ENCODE measurements at places on chromosomes 13 and 19. TPM values are rescaled to one million over a fixed set of nuclear protein-coding genes. Genes with fewer than 3 reads are reported as not detected.

KLK1 gene
- polyA plus RNA-seq: not detected

PSG6 gene
- not detected for polyA plus RNA-seq

KANK3 gene
- polyA plus RNA-seq: 1.9 TPM

ZNF225 gene
- polyA plus RNA-seq: 0.98 TPM

GAPDHS gene
- not detected for polyA plus RNA-seq

FGF22 gene
- polyA plus RNA-seq: not detected

TMPRSS9 gene
- polyA plus RNA-seq: not detected

ZNF600 gene
- polyA plus RNA-seq: 10.9 TPM

SLC7A9 gene
- not detected for polyA plus RNA-seq

CASP14 gene
- 0.09 TPM for polyA plus RNA-seq

CDX2 gene
- polyA plus RNA-seq: not detected

GRCh38 chr19:12698138-12698537 lies 1.7 kb upstream of the FBXW9 start:
- DNase-seq: no peak

DNA sequence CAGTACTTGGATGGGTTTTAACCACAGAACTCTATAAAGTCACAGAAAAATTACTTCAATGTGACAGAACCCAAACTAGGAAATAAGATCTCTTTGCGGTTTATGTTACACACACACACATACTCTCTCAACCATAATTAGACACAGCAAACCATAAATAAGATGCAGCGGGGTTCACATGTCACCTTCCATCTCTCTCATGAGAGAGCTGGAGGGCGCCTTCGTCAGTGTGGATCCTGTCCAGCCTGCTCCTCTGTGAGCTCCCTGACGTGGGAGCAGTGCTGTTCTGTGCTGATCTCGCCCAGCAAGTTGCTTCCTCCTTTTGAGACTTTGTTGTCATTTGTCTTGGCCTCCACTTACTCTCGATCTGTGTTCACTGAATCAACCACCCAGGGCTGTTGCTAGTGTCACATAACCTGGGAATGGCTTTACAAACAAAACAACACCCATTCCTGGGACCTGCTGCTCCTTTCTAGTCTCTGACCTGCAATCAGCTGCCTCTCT lies 204.9 kb upstream of the KL start:
- DNase-seq: no peak

- no peak for DNase-seq
These were observed 190.3 kb downstream of the LMO7 start for GRCh38 chr13:75826391-75826790.

DNA sequence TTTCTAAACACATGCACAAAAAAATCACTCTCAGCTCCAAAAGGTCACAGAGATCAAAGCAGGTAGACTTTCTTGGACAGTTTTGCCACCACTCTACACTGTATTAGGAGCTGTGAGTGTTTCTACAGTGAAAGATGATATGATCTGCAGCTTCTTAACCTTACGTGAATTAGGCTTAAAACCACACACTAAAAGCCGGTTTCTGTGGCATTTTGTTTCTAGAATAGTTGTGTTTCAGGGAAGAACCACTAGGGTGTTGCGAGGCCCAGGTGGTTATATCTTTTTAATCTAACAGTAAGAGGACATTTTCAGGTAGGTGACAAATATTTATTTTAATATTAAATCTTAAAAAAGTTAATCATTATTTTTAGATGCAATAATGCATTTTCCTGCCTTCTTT lies 216.4 kb downstream of the KLF5 start:
- DNase-seq: no peak

DNA sequence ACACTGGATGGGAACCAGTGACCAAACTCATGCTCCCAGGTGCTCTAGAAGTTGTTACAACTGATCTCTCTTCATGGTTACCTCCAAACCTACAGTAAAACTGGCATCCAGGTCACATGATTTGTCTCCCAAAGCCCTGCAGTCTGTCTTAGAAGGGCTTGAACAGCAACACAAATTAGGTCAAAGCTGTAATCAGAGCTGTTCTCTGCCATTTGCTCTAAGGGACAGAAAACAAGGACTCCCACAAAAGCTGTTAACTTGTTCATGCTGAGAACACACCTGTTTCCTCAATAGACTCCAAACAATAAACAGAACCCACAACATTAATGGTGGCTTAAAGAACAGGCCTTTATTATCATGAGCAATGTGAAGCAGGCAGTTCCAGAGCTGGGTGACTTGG lies 8.0 kb downstream of the ZNF671 start:
- DNase-seq: no peak

DNA sequence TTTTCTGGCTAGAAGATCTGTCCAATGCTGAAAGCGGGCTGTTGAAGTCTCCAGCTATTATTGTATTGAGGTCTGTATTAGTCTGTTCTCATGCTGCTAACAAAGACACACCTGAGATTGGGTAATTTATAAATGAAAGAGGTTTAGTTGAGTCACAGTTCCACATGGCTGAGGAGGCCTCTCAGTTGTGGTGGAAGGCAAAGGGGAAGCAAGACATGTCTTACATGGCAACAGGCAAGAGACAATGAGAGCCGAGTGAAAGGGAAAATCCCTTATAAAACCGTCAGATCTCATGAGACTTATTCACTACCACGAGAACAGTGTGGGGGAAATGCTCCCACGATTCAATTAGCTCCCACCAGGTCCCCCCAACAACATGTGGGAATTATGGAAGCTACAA lies 980.4 kb downstream of the SLITRK5 start:
- DNase-seq: no peak

- DNase-seq: no peak
These were observed 81.9 kb downstream of the TUBGCP3 start for GRCh38 chr13:112506046-112506445.

DNA sequence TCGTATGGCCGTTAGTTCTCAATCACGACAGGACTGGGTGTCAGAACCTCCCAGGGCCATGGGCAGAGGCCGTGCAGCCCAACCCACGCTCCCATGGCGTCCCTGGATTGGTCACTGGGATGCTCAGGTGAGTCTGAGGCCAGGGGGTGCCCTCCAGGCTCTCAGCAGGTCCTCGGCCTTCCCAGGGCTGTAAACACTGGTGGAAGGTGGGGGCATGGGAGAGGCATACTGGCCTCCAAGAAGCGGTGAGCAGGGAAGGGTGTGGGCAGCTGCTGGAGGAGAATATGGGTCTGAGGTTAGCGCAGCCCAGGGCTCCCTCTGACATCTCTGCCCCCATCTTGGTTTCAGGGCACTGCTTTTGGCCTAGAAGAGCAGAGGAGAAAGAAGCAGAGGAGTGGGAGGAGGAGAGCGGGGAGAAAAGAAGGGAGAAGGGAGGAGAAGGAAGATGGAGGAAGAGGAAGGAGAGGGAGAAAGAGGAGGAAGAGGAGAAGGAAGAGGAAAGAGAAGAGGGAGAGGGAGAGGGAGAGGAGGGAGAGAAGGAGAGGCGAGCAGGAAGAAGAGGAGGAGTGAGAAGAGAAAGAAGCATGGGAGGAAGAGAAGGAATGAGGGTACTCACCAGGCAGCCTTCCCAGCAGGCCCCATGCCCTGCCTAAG lies 62.3 kb downstream of the CEBPG start:
- peak; percentile 12 for DNase-seq

DNA sequence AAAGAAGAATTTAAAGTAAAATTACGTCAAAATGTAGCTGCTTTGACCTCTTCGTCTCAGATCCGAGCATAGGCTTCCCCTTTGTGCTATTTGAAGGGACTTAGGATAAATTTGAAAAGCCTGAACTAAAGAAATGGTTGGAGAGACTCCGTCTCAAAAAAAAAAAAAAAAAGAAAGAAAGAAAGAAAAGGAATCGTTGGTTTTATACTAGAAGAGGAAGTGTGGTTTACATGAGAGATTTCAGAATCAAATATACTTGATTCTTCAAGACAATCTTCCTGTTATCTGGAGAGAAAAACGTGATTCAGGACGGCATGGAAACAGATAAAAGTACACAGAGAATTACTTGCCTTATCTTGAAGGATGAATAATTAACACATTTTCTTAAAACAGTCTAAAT lies 474 bp upstream of the ZNF780B start:
- no peak for DNase-seq

DNA sequence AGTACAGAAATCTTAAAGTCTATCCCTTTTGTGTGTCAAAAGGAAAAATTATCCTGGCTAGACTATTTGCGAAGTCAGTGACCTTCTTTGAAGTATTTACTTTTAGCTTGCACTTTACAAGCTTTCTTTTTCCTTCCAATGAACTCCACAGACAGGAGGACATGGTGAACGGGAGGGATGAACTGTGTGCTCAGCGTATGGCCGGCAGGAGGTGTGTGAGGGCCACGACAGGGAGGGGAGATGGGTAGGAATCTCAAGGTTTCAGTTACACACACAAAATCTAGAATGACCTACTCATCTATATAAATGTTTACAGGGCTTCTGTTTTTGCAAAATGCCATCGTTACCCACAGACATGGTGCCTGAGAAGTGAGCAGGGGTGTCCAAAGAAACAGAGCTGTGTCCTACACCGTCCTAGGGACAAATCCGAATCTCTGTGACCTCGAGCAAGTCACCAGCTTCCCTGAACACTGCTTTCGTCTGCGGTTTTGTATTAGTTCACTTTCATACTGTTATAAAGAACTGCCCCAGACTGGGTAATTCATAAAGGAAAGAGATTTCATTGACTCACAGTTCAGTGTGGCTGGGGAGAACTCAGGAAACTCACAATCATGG lies 537.2 kb downstream of the LIG4 start:
- no peak for DNase-seq

GRCh38 chr19:13051557-13052165 lies 51.0 kb downstream of the LYL1 start:
- no peak for DNase-seq

- DNase-seq: no peak
These were observed 4.5 kb upstream of the ZNF554 start for GRCh38 chr19:2815191-2815614.

DNA sequence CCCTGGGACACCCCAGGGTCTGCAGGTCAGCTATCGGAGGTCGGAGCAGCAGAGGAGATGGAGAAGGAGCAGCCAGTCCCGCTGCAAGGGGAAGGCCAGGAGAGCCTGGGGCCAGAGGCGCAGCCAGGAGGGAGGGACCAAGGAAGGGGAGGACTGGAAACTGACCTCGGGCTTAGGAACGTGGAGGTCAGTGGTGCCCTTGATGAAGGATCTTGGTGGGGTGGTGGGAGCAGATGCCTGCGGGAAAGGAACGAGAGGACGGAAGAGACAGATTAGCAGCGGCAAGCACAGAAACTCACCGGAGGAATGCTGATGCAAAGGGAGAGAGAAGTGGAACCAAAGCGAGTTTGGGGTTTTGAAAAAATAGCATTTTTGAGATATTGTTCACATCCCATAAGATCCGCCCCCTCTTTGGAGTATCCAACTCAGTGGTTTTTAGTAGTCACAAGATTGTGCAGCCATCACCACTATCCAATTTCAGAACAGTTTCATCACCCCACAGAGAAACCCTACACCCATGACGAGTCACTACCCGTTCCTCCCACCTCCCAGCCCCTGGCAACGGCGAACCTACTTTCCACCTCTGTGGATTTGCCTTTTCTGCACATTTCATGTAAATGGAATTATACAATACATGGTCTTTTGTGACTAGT lies 22.1 kb downstream of the PLEKHF1 start:
- no peak for DNase-seq

GRCh38 chr19:2440515-2440914 lies 13.1 kb upstream of the TIMM13 start:
- no peak for DNase-seq

DNA sequence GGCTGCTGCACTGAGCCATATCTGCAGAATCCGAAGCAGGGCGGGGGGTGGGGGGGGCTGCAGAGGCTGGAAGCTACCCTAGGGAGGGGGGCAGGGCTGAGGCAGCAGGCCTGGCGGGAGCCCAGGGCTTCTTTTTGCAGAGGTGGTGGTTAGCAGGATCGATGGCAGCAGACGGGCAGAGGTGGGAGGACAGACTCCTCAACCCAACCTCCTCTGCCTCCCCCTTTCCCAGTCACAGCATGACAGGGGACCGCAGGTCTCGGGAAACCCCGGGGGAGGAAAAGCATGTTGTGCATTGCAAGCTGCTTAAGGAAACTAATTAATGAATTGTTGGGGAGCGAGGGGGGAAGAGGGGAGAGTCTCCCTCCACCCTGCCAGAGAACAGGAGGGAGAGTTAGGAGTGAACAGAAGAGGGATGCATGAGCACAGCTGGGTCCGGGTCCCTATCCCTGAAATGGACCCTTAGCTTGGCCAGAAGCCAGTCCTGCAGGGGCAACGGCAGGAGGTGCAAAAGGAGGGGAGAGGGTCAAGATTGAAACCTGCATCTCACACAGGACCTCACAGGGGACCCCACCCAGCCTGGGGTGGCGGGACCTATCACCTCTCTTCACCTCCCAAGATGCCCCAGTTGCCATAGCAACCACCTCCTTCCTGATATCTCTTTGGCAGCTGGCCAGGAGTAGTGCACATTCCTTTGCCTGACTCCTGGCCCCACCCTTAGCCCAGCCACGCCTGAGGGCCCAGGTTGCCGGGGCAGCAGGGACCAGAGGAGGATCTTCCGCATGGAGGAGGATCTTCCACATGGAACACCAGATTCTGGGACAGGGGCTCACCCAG lies 1.8 kb downstream of the FXYD7 start:
- DNase-seq: peak; percentile 47

DNA sequence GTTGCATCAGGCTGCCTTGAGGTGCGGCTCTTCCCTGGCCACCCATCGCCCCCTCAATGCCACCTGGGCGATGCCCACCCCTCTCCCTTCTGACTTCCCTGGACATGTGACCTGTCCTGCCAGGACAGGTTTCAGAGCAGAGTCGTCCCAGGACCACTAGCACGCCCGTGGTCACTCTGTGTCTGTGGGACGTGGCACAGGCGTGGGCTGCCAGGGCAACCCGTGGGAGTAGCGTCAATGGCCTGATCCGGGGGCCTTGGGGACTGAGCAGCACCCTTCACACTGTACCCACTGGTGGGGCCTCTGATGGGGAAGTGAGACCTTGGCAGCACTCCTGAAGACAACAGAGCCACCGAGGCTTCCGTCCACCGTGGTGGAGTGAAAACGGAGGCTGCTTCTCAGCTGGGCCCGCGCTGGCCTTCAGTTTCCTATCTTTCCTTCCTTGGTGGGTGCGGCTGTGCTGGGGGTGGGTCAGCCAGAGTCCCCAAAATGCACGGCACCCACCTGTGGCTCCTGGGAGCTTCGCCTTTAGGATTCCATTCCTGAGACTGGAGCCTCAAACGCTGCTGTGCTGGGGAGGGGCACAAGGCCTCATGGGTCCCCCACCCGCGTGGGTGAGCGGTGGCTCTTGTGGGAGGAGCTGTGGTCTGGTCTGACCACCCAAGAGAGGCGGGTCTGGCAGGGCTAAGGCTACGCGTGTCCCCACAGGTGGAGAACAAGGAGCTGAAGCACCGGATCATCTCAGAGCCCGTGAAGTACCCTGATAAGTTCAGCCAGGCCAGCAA lies 26.7 kb upstream of the TMEM255B start:
- DNase-seq: no peak

Measured in CD4-positive, alpha-beta memory T cell (primary cell).